GM19239 (cell line): ENCODE measurements at places on chromosomes 11 and 22.

DNA sequence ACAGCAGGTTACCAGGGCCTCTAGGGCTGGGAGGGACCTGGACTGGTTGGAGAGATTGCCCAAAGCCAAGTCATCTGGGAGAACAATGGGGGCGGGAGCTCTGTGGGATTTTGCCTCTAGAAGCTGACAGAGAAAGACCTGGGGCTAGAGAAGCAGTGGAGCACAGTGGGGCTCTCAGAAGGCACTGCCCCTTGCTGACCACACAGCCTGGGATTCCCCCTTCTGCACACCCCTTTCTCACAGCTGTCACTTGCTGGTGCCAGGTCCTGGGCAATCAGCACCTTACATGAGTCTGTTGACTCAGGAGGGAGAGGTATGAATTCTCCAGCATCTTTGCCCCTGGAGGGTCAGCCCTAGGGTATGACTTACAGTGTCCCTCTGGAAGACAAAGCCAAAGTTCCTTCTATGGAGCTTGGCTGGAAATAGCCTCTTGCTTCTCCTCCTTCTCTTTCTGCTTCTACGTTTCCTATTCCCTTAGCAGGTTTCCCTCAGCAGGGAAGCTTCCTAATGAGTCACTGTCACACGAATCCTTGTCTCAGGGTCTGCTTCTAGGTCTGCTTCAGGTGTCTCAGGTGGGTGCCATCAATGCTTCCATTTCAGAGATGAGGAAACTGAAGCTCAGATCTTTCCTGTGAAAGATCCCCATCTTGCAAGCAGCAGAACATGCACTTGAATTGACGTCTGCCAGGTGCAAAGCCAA is 27.0 kb downstream of the GDPD5 start:
- no peak for DNase-seq

- no peak for DNase-seq
Measured at GRCh38 chr11:47078751-47079521, 97.7 kb downstream of the ARFGAP2 start.

- peak; percentile 24 for DNase-seq
Measured at GRCh38 chr11:129881570-129882170, 13.7 kb downstream of the NFRKB start.

GRCh38 chr11:41040474-41040873 is 419.0 kb downstream of the LRRC4C start:
- no peak for DNase-seq

DNA sequence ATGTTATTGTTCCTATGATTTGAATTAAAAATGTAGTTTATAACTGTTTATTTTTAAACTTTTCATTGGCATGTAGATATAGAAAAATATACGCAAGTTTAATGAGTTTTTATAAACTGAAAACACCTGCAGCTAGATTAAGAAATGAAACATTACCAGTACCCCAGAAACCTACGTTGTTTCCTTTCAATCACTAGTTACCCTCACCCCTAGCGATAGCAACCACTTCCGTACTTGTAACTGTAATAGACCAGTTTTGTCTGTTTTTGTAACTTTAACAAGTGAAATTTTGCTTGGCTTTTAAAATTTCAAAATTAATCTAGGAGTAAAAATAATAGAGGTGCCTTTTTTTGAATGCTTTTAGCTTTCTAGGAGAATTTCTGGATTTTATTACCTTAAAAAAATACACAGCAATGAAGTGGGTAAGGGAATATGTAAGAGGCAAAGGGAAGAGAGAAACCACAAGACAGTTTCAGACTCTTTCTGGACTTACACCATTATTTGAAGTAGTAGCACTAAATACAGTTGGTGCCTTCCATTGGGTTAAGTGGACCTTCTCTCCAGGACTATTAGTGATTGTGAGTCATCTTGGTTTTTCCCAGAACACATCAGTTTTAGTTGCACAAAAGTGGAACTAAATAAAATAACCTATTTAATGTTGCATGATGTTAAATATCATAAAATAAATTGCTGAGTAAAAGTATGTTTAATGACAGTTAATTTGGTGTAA is 18.7 kb upstream of the NAT10 start:
- DNase-seq, result no peak

GRCh38 chr11:95325777-95326258 is 94.8 kb upstream of the SESN3 start:
- no peak for DNase-seq

DNA sequence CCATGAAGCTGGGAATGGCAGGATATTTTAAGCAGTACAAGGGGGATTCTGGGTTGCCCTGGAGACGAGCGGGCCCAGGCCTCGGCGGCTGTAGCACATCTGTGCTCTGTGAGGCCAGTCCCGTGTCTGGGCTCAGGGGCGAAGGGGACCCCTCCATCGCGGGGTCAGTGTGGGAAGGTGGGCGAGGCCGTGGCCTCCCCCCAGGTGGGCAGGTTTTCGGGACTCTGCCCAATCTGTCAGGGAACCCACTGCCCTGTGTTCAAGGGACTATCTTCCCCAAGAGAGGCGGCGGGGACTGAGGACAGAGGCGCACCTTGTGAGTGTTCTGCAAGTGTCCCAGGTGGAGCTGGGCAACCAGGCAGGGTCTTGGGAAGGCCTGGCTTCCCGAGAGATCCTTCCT is 336.6 kb downstream of the CTTN start:
- DNase-seq, result no peak

GRCh38 chr11:103541186-103541795 is 432.1 kb downstream of the DYNC2H1 start:
- no peak for DNase-seq

DNA sequence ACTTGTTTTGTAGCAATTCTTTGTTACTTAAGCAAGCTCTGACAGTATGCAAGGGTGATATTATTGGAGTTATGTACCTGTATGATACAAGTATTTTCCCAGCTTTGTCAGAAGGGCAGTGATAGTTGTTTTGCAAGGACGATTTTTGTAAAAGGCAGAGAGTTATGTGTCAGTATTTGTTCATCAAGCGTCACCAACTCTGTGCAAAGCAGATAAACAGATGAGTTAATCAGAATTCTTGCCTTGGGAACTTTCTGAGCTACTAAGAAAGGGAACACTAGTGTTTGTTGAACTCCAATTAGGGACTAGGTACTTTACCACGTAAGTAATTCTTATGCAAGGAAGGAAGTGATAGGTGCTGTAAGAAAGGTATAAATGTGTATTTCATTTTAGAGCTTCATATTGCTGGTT is 1.4 kb downstream of the USP47 start:
- DNase-seq, result no peak

DNA sequence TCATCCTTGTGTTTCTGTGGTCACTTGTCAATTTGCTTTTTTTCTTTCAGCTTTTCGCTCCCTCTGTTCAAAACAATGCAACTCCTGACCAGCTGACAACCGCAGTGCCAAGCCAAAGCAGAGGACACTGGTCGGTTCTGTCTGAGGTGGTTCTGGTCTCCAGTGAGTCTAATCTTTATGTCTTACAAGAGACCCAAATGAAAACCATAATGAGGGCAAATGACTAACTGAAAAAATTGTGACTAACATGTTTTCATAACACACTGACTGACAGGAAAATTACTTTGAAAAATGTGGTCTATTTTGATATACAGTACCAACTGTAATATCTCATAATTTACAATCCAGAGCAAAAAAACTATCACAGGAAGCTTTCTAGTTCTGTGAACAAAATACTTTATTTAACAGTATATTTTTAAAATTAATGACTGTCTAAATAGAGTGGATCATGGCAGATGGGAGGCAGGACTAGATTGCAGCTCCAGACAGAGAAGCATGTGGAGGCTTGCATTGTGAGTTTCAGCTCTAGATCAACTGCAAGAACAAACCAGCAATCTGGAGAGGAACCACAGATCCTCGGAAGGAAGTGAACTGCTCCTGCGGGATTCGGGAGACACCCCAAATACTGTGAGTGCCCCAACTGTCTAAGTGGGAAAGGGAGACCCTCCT is 311.8 kb downstream of the SBF2 start:
- DNase-seq, result no peak

- DNase-seq, result no peak
Measured at GRCh38 chr11:126654886-126655806, 299.7 kb downstream of the ST3GAL4 start.

GRCh38 chr11:111528557-111528956 is 12.0 kb upstream of the LAYN start:
- no peak for DNase-seq

DNA sequence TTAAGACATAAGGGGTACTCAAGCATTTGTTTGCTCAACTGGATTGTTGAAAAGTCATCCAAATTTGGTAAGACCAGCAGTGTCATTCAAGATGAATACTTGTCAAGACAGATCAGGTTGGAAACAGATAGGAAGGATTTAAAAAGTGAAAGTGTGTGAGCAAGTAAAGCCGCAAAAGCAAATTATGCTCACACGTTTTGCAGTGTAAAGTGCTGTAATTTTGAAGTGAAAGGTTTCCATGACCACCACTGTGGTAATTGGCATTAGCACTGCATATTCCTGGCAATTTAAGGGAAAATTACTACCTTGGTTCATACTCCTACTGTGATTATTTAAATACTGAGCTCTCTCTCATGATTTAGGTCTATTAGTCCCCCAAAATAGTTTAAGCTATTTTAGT is 704.1 kb upstream of the CCDC179 start:
- no peak for DNase-seq

- DNase-seq, result no peak
Measured at GRCh38 chr22:19523240-19524169, 705 bp downstream of the CLDN5 start.

- DNase-seq, result no peak
Measured at GRCh38 chr11:59528711-59529110, 17.4 kb downstream of the OR4D9 start.

- DNase-seq, result no peak
Measured at GRCh38 chr22:38137876-38138687, 27.6 kb upstream of the BAIAP2L2 start.

GRCh38 chr11:119422809-119423508 is at the start of gene THY1:
Gene THY1, minus strand, starts transcription at chr11:119423172. Its CDS starts 2,267 bp downstream, at chr11:119420905.
- DNase-seq, result no peak

- no peak for DNase-seq
Measured at GRCh38 chr11:31940371-31941037, 129.4 kb upstream of the PAX6 start.

DNA sequence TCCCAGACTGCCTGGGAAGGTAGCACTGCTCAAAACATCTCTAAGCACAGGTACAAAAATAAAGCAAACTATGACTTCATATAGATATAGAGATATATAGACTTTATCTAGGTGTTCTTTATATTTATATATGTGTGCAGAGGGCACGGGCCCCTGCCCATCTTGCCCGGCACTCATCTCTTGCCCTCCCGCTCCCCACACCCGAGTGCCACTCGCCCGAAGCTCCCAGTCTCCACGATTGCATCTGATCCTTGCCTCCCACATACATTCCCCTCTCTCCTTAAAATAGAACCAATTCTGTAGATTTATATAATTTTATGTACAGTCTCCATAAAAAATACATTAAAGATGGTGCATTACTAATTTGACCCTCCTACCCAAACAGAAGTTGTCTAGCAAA is 55.5 kb downstream of the IGSF9B start:
- DNase-seq, result no peak

- no peak for DNase-seq
Measured at GRCh38 chr11:47514825-47515647, 37.9 kb downstream of the CELF1 start.

DNA sequence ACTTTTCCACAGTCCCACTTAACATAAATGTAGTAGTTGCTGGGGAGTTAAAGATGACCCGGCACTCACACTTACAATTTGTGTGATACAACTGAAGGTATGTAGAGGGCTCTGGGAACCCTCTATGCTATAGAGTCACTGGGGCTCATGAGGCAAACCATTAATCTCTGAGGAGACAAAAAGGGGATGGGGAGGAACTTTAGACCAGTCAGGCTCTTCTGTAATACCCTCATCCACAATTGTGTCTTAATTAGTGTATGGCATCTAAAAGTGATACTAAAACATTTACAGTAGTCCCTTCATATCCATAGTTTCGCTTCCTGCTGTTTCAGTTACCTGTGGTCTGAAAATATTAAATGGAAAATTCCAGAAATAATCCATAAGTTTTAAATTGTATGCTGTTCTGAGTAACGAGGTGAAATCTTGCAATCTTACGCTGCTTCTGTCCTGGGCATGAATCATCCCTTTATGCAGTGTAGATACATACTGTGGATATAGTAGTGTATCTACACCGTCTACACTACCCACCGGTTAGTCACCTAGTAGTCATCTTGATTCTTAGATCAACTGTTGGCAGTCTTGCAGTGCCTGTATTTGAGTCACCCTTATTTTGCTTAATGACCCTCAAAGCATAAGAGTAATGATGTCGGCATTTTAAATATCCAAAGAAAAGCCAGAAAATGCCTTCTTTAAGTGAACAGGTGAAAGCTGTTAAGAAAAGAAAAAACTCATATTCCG is 12.2 kb downstream of the CBL start:
- no peak for DNase-seq

DNA sequence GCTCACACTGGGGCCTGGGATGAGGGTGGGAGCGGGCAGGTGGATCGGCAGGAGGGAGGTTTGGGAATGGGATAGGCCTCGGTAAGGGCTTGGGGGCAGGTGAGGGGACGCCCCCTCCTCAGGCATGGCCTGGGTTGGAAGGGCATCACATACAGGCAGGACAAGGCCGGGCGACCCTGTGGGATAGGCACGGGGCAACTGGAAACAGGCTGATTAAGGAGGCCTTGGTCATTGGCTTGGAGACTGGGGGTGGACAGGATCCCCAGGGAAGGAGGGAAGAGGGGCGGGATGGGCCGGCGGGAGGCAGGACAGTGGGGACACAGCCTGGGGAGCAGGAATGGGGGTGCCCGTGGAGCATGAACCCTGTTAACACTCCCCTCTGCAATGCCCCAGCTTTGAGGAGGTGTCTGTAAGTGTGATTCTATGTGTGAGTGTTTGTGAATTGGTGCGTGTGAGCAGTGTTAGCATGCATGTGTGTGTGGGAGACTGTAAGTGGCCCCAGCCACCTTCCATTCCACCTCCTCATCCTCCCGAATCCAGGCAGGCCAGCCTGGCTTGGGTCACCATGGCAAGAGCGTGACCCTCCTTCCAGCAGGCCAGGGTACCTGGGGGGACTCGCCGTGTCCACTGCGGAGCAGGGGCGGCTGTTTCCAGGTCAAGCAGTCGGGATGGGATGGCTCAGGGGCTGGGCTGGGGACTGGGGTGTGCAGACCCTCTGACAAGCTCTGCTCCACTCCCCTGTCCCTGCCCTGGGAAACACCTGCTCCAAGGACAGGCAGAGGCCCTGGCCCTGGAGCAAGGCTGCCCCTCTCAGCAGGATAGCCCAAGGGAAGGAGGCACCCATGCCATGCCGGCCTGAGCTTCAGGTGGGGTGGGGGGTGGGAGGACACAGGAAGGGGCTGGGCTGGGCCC is 3.4 kb upstream of the PIM3 start:
- DNase-seq, result no peak

DNA sequence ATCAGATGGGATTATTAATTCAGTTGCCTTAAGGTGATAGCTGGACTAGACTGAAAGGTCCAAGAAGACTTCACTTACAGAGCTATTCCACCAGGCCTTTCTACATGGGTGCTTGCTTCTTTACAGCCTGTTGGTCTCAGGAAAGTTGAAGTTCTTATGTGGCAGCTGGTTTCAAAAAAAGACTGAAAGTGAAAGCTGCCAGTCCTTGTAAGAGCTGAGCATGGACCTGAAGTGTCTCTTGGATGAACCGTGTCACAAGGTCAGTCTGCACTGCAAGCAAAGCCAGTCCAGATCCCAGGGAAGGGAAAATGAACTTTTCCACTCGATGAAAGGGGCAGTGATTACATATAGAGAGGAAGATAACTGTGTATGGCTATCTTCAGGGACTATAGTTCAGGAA is 201.5 kb upstream of the LUZP2 start:
- DNase-seq, result no peak

- DNase-seq, result no peak
Measured at GRCh38 chr11:116932181-116932580, 94.8 kb upstream of the APOA1 start.
